ENCODE measurements at places on chromosomes 5 and 9. TPM values are rescaled to one million over a fixed set of nuclear protein-coding genes. Genes with fewer than 3 reads are reported as not detected.

GRCh38 chr9:83307066-83307724 is 231.0 kb downstream of the FRMD3 start:
- DNase-seq = no peak

GRCh38 chr5:27814286-27814685 is 775.9 kb upstream of the CDH9 start:
- no peak for DNase-seq

DNA sequence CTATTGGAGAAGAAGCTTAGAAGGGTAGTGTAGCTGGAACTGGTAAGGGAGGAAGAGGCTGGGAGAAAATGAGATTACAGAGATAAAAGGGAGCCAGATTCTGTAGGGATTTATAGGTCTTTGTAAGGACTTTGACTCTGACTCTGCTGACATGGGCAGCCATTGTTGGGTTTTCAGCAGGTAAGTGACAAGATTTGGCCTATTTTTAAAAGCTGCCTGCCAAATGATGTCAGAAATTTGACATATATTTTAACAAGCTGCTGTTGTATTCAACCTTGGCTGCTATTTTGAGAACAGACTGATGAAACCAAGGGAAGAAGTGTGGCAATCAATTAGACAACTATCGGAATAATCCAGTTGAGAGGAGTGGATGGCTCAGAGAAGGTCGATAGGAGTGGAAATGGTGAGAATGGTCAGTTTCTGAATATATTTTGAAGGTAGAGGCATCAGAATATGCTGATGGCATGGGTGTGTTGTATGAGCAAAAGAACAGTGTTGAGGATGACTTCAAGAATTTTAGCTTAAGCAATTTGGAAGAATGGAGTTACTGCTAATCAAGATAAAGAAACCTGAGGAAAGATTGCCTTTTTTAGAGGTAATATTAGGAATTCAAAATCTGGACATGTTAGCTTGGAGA is 56.8 kb downstream of the KCTD16 start:
- no peak for DNase-seq

- no peak for DNase-seq
Observed at GRCh38 chr5:176800024-176800423, 10.3 kb upstream of the UNC5A start.

DNA sequence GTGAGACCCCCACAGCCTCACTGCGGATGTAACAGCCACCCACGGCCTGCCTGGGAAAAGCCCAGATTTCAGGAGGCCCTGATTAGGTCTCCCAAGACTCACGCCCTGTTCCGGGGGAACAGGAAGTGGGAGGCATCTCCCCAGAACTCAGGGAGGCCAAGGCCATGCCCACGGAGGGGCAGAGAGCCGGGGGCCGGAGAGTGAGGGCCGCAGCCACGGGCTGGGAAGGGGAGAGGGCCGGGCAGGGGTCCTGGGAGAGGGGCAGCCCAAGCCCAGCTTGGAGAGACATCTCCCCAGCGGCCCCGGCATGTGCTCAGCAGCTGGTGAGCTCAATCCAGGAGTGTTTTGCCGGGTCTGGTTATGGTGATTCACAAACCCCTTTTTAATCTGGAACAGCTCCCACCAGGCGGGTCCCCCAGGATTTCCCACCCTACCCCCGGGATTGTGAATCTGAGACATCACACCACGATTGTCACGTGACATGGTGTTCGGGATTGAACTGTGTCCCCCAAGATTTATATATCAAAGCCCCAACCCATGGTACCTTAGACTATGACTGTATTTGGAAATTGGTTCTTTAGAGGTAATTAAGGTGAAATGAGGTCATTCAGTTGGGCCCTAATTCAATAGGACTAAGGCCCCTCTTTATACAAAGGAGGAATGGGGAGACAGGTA is 26.6 kb downstream of the KCNT1 start:
- DNase-seq = no peak

DNA sequence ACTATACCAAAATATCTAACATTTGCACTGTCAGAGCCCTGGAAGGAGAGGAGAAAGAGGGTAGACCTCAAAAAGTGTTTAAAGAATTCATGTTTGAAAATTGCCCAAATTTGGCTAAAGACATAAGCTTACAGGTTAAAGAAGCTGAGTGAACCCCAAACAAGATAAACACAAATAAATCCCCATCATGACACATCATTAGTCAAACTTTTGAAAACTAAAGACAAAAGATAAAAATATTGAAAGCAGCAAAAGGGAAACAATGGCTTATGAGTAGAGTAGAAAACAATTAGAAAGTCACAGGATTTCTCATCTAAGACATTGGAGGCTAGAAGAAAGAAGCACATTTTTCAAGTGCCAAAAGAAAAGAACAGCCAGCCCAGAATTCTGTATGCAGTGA is 6.1 kb upstream of the UBLCP1 start:
- no peak for DNase-seq

DNA sequence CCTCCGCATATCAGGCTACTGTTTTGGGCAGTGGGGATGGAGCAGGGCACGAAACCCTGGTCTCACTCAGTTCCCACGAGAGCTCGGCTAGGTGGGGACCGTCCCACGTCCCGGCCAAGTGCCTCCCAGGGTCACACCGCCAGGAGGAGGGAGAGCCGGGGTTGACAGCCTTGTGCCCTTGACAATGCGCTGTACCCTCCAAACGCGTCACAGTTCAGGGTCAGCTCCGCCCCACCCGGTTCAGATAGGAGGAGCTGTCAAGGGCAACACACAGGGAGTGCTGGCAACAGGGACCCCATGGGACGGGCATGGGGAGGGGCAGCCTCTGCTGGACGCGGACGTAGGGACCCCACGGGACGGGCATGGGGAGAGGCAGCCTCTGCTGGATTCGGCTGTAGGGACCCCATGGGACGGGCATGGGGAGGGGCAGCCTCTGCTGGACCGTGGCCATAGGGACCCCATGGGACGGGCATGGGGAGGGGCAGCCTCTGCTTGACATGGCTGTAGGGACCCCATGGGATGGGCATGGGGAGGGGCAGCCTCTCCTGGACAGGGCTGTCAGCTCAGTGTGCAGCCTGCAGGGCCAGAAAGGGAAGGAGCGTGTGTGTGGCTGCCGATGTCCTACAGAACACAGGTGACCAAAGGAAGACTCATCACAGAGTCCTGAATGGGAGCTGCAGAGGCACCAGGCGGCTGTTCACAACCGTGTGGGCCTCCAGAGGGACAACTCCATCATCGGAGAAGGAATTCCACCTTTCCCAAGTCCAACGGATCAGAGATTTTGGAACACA is 29.4 kb downstream of the PNPLA7 start:
- no peak for DNase-seq

DNA sequence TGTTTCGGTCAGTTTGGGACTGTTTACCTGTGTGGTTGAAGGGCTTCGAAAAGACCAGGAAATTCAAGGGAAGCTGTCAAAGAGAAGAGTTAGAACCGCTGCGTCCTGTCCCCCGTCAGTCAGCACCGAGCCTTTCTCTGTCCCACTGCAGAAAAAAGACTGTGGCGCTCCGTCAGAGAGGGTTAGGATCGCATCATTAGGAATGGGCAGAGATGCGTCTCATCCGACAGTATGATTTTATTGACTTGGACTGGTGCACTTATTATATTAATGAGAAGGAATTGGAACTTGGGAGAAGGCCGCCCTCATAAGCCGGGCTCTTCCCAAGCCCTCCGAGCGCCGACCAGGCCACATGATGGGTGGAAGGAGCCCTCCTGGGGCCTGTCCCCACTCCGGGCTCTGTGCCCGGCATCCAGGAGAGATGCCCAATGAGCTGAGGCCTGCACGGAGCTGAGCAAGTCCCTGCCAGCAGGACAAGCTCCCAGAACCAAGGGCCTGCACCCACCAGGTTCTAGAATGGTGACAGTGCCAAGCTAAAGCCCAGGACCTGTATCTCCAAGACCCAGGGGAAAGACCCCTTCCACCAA is 71.5 kb downstream of the NEK6 start:
- DNase-seq = no peak

DNA sequence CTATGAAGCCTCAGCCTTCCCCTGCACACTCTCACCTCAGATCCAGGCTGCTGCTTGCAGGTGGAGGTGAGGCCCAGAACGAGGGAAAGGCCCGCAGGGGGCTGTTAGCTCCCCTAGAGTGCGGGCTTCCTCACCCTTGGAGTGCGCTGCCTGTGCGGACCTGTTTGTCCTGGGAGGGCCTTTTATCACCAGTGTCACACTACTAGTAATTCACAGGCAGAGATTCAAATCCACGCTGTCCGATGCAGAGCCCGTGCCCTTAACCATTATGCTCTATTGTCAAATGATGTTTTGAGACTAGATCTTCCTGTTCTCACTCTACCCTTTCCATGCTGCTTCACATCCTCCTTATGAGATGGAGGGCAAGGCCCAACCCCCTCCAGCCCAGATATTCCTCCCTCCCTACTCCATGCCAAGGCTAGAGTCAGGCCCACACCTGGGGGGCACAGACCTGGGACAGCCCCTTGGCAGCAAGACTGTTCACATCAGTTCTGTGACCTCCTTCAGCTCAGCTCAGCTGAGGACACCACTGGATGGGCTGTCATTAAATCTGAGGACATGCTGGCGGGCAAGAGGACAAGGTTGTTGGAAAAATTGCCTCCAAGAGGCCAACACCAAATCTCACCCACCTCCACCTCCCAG is 112.8 kb upstream of the SPOCK1 start:
- DNase-seq = no peak

DNA sequence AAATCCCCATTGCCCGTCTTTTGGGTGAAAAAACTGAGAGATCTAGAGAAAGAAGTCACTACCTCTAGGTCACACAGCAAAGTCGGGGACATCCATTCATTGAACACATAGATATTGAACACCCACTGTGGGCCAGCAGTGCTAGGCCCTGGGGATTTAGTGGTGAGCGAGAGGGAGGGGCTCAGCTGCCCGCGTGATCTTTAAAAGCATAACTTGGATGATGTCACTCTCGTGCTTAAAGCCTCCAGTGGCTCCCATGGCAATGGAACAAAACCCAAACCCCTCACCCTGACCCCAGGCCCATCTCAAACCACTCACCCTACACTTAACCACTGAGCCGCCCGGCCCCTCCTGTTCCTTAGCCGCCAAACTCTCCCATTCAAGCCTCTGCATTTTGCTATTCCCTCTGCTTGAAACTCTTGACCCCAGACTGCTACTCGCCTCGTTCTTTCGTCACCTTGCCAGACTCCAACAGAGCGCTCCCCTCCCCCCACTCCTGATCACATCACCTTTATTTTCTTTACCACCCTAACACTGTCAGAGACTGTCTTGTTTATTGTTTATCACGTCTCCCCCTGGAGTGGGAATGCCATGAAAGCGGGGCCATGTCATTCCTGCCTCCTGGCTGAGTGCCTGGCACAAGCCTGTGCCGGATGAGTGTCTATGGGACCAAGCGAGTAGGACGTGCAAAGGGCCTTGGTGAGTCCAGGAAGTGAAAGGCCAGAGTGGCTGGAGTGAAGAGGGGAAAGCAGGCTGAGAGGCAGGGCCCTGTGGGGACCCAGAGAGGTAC is 710 bp upstream of the PIP5KL1 start:
- DNase-seq = peak; percentile 53

GRCh38 chr5:147853372-147853987 is 22.0 kb upstream of the SPINK1 start:
- no peak for DNase-seq

- DNase-seq = no peak
Observed at GRCh38 chr9:12884736-12885395, 110.0 kb downstream of the LURAP1L start.

GRCh38 chr5:84298628-84299027 is 86.1 kb downstream of the EDIL3 start:
- no peak for DNase-seq

- no peak for DNase-seq
Observed at GRCh38 chr5:164784230-164784629, 1278.8 kb downstream of the MAT2B start.

DNA sequence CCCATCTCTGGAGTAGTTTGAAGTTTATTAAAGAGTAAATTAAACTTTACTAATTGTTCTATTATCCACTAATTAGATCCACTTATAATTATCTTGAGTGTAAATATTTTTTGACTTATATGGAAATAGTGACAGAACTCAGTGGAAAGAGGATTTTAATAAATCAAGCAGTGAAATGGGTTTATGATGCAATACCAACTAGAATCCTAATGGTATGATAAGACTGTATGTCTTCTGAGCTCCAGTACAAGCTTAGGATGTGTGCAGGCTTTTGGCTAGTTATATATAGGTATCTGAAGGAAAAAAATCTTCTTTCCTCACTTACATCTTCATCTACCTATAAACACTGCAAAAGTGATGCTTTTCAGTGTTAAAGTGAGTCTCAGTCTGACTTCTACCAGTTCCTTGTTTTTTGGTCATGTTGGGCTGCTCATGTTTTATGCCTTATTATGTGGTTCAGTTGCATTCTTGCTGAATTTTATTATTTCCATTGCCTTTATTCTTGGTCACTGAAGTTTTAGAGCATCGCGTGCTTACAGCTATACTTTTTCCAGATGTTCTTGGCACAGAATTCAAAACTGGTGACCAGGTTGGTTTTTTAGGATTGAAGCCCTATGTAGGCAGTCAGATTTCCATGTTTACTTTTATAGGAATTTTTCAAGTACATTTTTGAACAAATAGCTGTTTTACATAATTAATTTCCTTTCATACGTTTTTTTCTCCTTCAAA is 30.5 kb downstream of the XRCC4 start:
- no peak for DNase-seq

DNA sequence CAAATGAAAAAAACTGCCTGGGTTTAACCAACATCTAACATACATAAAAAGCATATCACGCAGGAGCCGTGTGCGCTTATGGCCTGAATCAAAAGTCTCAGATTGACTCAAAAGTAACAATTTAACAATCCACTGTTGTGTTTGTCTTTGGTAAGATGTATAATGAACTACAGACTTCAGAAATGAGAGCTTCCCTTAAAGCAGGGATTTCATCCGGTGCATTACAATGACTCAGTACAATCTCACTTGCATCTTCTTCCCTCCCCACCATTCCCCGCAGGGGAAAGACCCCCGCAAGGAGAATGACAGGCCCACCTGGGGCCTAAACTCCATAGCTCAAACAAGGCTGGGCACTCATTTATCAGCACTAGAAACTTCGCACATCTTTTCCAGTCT is 1.4 kb downstream of the ZFR start:
- peak; percentile 55 for DNase-seq

The SLC34A3 gene
- total RNA-seq = not detected

The CARD9 gene
- 1.1 TPM for total RNA-seq

The PCDHGA4 gene
- total RNA-seq = 0.11 TPM

The OTULINL gene
- total RNA-seq = 9.4 TPM

The PIP5K1B gene
- 1.6 TPM for total RNA-seq

The SOHLH1 gene
- not detected for total RNA-seq

The RIMOC1 gene
- 26.7 TPM for total RNA-seq

The NUTM2G gene
- not detected for total RNA-seq
